ENCODE measurements at places on chromosomes 11 and 22. TPM values are rescaled to one million over a fixed set of nuclear protein-coding genes. Genes with fewer than 3 reads are reported as not detected.

- DNase-seq = no peak
These were observed 65.8 kb upstream of the MYOD1 start for GRCh38 chr11:17653611-17654010.

DNA sequence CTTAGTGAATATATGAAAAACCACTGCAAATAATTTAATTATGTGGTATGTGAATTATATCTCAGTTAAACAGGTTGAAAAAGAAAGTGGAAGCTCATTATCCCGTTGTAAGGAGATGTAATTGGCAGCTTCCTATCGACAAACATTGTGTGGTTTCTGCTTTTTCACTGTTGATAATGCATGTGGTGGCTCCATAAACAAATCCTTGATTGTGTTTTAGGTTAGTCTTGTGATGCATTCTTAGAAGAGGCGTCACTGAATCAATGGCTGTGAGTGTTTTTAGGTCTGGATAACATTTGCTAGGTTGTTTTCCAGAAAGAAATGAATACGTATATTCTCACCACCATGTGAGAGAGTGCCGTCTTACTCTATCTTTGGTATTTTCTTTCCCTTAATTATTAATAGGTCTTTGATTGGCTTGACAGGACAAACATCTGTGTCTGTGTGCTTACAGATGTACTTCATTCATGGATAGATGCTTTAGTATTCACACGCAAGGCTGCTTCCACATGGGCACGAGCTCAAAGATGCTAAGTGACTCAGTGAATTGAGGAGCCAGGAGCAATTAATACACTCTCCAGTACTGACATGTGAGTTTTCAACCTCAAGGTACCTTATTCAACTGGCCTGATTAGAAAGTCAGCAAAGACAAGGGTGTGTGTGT, 166.7 kb downstream of the TBC1D22A start:
- DNase-seq = no peak

DNA sequence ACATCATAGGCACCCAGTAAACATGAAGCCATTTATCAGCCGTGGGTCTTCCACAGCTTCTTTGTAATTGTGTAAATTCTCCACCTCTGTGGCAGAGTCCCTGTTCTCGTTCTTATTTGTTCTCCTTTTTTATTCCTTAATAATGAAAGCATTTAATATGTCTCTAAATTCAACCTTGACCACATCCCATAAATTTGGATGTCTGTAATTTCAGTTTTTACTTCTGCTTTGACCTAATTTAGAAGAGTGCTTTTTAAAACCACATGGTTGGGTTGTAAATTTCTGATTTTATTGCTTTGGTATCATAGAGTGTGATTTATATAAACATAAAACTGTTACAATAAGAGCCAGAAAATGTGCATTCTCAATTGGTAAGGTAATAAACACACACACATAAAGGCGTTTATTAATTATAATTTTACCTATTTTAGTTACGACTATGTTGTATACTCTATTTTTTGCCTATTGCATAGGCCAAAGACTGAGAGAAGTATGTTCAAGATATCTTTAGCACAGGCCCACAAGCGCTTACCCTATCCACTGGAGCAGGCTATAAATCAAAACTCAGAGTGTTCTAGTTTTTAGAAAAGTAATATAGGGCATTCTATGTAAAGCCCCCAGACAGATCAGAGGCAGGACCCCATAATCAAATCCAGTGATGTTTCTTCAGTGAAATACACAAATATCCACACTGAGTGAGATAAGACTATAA, 58.0 kb upstream of the CCND1 start:
- DNase-seq = no peak

GRCh38 chr11:2166091-2166851, 5.3 kb upstream of the INS start:
- DNase-seq = no peak

- no peak for DNase-seq
These were observed 164.7 kb upstream of the GUCY1A2 start for GRCh38 chr11:107182978-107183377.

GRCh38 chr22:44578110-44578457, 80.1 kb upstream of the RTL6 start:
- DNase-seq = no peak

GRCh38 chr11:12132790-12133145, 22.4 kb downstream of the MICAL2 start:
- DNase-seq = no peak

GRCh38 chr22:33656808-33657628, 263.3 kb downstream of the LARGE1 start:
- DNase-seq = peak; percentile 20

The IGLL1 gene
- polyA plus RNA-seq = not detected

Measured in SK-N-SH (cell line).